ENCODE measurements at places on chromosomes 4 and X.

- DNase-seq, result no peak
Observed at GRCh38 chr4:38504396-38504715, 159.6 kb upstream of the KLF3 start.

- no peak for DNase-seq
Observed at GRCh38 chrX:45596188-45596808, 395.6 kb upstream of the DIPK2B start.

GRCh38 chr4:89284828-89285227 is 22.8 kb downstream of the GPRIN3 start:
- DNase-seq, result no peak

DNA sequence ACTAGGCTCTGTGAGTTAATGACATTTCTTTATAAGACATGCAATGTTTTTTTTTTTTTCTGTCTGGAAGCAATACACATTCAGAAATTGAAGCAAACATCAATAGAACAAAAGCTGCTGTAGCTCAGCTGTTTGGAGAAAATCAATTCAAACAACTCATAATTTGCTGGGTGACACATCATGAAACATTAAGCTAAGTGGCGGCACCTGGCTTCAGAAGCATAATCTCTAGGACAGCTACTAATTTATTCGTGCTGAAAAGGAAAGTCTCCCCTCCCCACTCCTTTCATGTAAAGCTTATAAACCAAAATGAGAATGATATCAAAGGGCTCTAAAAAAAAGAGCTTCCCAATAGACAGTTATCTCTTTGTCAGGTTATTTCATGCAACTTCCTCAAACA is 73.9 kb downstream of the LUZP4 start:
- no peak for DNase-seq

Measured in anterior cingulate cortex (tissue), 58 donors.